Activated CD4-positive, CD25-positive, alpha-beta regulatory T cell (primary cell): ENCODE measurements at places on chromosomes 1 and 21.

- no peak for DNase-seq
Measured at GRCh38 chr1:99776120-99776519, 9.7 kb upstream of the FRRS1 start.

- no peak for DNase-seq
Measured at GRCh38 chr1:168218658-168219057, 7.1 kb upstream of the SFT2D2 start.

DNA sequence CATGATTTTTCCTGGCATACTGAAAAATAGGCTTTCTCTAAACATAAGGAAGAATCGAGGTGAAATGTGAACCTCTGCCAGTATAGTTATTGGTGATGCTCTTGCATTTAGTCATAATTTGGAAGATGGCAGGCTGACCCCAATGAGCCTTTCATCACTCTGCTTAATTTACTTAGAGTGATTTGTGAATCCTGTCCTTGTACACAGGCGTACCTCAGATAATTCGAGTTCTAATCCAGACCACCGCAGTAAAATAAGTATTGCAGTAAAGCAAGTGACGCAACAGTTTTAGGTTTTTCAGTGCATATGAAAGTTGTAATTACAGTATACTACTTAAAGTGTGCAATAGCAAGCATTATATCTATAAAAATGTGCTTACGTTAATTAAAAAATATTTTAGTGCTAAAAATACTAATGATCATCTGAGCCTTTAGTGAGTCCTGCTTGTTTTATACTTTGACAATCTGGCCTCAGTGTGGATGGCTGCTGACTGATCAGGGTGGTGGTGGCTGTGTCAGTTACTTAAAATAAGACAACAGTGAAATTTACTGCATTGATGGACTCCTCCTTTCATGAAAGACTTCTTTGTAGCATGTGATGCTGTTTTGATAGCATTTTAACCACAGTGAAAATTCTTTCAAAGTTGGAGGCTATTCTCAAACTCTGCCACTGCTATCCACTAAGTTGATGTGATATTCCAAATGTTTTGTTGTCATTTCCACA, 1.7 kb downstream of the PKNOX1 start:
- no peak for DNase-seq

DNA sequence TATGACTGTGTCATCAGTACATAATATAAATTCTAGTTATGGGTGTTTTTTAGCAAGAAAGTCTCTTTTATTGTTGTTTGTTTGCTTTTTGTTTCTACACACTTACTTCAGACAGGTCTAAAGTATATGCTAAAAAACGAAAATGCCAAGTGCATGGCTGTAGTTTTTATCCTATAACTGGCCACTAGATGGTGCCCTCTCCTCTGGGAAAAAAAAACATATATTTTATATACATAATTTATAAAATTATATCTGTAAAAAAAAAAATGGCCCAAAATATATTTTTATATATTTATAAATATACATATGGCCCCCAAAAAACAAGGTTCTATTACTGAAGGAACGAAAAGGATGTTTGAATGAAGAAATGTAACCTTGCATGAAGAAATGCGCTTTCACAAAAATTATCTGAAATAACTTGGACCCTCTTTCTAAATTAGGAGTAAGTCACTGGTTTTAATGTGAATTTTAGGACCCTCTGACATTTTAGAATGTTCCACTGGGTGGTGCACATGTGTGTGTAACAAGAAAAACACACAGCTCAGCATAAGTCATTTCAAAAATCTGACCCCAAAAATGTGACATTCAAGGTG, 93.5 kb downstream of the TTLL7 start:
- no peak for DNase-seq

- no peak for DNase-seq
Measured at GRCh38 chr1:29565490-29565889, 329.2 kb downstream of the PTPRU start.

GRCh38 chr1:223215026-223215425, 72.0 kb upstream of the TLR5 start:
- DNase-seq: no peak

DNA sequence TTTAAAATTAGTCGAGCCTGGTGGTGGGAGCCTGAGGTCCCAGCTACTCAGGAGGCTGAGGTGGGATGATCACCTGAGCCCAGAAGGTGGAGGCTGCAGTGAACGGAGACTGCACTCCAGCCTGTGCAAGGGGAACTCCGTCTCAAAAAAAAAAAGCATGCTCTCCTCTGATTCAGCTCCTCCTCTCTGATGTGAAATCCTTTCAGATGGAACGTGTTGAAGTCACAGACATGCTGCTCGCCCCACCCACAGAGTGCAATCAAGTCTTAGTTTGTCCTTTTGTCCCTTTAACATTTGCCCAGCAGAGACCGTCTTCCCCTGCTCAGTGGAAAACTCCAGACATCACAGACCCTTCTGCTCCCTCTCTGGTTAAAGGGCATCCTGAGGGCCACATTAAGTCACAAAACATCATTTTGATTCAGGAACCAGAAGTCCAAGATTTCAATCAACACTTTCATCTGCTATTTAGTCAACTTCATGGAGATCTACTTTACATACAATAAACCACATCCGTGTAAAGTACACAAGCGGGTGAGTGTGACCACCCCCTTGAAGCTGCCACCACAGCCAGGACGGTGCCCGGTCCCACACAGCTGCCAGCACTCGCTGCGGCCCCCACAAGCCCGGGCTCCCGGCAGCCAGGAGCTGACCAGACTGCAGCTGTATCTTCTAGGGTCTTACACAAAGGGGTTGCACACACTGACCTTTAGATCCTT, 18.9 kb upstream of the RNF223 start:
- no peak for DNase-seq

GRCh38 chr1:17260264-17260663, 11.4 kb downstream of the PADI3 start:
- DNase-seq: no peak

- DNase-seq: no peak
Measured at GRCh38 chr1:181111559-181111958, 23.1 kb downstream of the IER5 start.

- no peak for DNase-seq
Measured at GRCh38 chr1:203464226-203464625, 11.4 kb upstream of the PRELP start.

DNA sequence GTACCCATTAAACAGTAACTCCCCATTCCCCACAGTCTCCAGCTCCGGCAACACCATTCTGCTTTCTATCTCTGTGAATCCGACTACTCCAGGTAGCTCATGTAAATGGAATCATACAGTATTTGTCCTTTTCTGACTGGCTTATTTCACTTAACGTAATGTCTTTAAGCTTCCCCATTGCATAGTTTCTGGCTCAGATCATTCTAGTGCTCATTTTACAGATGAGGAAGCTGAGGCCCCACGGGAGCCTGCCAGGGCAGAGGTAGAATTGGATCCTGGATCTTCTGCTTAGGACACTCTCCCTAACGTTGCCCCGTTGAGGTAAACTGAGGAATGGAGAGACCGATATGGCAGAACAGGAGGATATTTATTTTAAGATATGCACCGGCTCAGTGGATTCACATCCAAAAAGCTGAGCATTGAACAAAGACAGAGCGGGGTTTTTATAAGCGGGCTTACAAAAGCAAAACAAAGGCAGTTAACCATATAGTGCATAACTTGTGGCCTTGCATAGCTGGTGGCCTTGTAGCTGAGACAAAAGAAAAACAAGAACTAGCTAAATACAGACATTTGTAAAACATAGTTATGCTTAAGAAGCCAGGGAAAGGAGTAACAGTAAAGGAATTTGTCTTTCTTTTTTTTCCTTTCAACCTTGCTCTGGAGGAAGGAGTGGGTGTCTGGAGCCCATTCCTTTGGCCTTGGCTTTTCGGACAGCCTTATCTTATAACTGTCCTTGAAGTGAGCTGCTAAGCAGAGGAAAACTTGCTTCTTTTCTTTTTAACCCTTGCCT, 15.3 kb upstream of the KLHDC8A start:
- DNase-seq: no peak

- DNase-seq: no peak
Measured at GRCh38 chr1:178933709-178934490, 63.0 kb upstream of the ANGPTL1 start.

DNA sequence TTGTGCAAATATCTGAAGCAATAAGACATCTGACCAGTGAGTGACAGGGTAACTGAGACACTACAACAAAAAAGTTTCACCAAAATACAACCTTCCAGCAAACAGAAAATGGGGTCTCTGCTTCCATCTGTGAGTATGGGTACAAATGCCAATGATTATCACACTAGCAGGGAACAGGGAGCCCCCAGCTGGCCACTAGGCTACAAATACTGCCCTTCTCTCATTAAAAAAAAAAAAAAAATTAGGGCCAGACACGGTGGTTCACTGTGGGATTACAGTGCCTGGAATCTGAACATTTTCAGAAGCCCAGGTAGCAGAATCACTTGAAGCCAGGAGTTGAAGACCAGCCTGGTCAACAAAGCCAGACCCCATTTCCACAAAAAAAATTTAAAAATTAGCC, 48.4 kb upstream of the EDARADD start:
- no peak for DNase-seq

GRCh38 chr21:19034041-19034440, 630.5 kb upstream of the TMPRSS15 start:
- DNase-seq: no peak

- DNase-seq: no peak
Measured at GRCh38 chr1:192906334-192906733, 97.5 kb downstream of the RGS2 start.

DNA sequence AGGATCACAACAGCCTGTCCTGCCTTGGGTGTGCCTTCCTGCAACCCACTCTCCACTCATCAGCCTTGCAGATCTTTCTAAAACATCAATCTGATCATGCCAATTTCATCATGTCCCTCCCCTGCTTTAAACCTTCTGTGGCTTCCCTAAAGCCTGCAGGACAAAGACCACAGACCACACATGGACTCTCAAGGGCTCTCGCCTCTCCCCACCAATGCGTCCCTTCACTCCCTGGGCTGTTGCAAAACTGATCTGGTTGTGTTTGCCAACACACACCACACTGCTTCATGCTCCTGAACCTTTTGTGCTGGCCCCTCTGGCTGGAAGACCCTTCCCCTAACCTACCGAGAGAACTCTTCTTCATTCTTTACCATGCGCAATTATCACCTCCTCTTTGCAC, 72.4 kb downstream of the ITPKB start:
- DNase-seq: no peak

DNA sequence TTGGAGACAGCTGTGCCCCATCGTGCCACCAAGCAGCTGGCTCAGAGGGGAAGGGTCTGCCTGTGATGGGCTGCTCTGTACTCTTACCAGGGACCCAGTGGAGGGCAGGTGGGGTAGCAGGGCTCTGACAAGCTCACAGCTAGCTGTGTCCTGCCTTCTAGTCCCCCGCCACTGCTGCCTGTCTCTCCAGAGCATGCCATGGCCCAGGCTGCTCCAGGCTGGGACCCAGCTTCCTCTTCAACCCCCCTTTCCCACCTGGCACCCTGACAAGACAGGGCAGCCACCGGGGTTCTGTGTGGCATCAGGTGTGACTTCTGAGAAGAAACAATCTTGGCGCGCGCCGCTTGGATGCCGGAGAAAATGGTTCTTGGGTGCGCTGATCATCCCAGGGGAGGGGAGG, 92.3 kb upstream of the ACTL8 start:
- no peak for DNase-seq

DNA sequence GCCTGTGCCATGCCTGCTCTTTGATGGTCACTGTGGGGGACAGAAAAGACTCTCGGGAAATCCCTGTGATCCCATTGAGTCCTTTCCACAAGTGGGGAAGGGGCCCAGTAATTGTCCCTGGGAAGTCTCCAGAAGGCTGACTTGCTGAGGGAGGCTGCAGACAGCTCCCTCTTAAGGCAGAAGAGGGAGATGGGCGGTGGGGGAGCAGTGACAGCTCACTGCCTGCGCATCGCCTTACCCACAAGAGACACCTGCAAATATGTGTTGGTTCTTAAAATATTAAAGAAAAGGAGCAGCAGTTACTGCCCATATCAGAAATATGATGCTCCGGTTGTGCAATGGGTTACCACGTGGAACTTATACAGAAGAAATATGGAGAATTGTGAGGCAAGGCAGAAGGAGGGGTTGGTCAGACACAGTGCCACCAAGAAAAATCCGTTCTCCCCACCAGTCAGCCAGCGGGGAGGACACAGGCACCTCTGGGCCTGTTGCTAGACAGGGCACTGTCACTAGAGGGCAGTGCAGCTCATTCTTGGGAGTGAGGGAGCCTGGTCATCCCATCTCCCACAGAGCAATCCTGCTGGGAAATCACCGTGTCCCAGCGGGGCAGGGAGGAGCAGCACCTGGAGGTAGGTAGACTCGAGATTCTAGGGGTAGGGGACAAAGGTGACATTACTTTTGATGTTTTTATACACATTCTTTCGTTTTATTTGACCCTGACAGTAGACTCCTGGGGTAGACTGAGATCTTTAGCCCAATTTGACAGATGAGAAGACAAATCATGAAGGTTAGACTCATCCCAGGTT, 6.9 kb upstream of the CAMK1G start:
- DNase-seq: peak; percentile 6

DNA sequence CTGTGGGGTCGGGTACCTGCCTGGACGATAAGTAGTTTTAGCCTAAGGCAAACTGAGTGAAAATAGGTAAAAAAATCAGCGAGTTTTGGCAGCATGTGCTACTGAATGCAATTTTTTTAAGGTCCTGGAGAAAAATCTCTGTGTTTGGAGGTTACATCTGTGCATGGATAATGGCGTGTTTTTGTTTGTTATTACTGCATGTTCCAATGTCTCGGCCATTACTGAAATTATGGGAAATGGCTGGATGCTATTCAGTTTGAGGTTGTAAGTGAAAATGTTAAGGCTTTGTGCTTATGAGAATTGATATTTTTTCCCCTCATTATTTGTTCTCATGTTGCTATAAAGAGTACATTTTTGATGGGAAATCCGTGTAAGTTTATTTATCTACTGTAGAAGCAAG, 441.7 kb downstream of the PRDM2 start:
- DNase-seq: no peak

GRCh38 chr1:112906150-112906698, 49.8 kb downstream of the SLC16A1 start:
- no peak for DNase-seq

- no peak for DNase-seq
Measured at GRCh38 chr21:35850029-35850428, 210.3 kb downstream of the SETD4 start.

- DNase-seq: no peak
Measured at GRCh38 chr1:98019747-98020146, 98.9 kb upstream of the DPYD start.

- DNase-seq: no peak
Measured at GRCh38 chr1:62516600-62516999, 79.8 kb downstream of the USP1 start.

DNA sequence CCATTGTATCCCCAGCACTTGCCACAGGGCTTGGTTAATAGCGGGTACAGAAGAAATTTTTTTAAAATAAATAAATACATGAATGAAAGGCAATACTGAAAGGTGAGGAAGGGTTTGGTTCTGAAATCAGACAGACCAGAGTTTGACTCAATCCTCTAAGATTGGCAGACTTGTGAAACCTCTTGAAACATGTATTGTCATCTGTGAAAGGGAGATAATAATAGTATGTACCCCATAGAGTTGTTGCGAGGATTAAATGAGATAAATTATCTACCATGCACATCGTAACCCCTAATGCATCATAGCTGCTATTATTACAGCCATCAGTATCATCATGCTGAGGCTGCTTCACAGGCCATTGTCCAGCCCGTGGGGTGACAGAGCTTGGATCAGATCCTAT, 41.4 kb downstream of the S1PR1 start:
- DNase-seq: no peak
